Vein endothelial cell (primary cell): ENCODE measurements at places on chromosomes 7 and 10. TPM values are rescaled to one million over a fixed set of nuclear protein-coding genes. Genes with fewer than 3 reads are reported as not detected.

The SLC16A9 gene
- total RNA-seq: under 0.01 and 0.67 TPM in 2 replicates

The NUDT13 gene
- total RNA-seq: 1.3 and 2.0 TPM in 2 replicates

The PRKCQ gene
- total RNA-seq: under 0.01 TPM in 1 of 2 replicates, not detected in the other

The RBM17 gene
- total RNA-seq: 50.0 and 58.8 TPM in 2 replicates

The SDK1 gene
- 0.19 and 0.65 TPM in 2 replicates for total RNA-seq

The HYAL4 gene
- 0.86 and 0.98 TPM in 2 replicates for total RNA-seq

The ZNF680 gene
- 8.5 and 13.2 TPM in 2 replicates for total RNA-seq

The GLI3 gene
- 2.9 and 3.6 TPM in 2 replicates for total RNA-seq

The TFEC gene
- total RNA-seq: 22.2 and 38.5 TPM in 2 replicates

The MEIG1 gene
- total RNA-seq: not detected in 2 replicates

The ADRA2A gene
- total RNA-seq: 0.19 and 0.98 TPM in 2 replicates

The NPFFR1 gene
- total RNA-seq: not detected in 2 replicates

The TCERG1L gene
- not detected in 2 replicates for total RNA-seq

The ARMC10 gene
- total RNA-seq: 26.0 and 32.7 TPM in 2 replicates

The MSS51 gene
- total RNA-seq: 1.6 TPM in 2 replicates

The SERPINE1 gene
- 2,259 and 4,238 TPM in 2 replicates for total RNA-seq

The MUC12 gene
- not detected in 2 replicates for total RNA-seq

The CYP2C19 gene
- total RNA-seq: not detected in 2 replicates

The FFAR4 gene
- not detected in 2 replicates for total RNA-seq

The SPDYE9 gene
- total RNA-seq: not detected in 2 replicates

The IFIT1B gene
- not detected in 2 replicates for total RNA-seq

The CCNJ gene
- total RNA-seq: 32.0 and 32.6 TPM in 2 replicates

The H2BK1 gene
- total RNA-seq: not detected in 2 replicates

The PNLIPRP3 gene
- not detected in 2 replicates for total RNA-seq

The HOXA10 gene
- total RNA-seq: 6.2 and 7.5 TPM in 2 replicates

The TUBB8 gene
- total RNA-seq: not detected in 2 replicates

The SPAM1 gene
- total RNA-seq: not detected in 2 replicates
